Neuronal stem cell (in vitro differentiated cells): ENCODE measurements at places on chromosomes 2 and 18.
A peak's percentile ranks its signal among the peaks of the same experiment; 100 is the strongest.

GRCh38 chr2:142041996-142042395 is 88.8 kb downstream of the LRP1B start:
- H3K4me1 ChIP-seq: peaks cover 2% of the 10 kb centered on the region
- no peaks in the 10 kb centered on the region for H3K27me3 ChIP-seq
- no peak overlapping the region for H3K27ac ChIP-seq
- DNase-seq: no peak
- no peaks in the 10 kb centered on the region for H3K36me3 ChIP-seq

DNA sequence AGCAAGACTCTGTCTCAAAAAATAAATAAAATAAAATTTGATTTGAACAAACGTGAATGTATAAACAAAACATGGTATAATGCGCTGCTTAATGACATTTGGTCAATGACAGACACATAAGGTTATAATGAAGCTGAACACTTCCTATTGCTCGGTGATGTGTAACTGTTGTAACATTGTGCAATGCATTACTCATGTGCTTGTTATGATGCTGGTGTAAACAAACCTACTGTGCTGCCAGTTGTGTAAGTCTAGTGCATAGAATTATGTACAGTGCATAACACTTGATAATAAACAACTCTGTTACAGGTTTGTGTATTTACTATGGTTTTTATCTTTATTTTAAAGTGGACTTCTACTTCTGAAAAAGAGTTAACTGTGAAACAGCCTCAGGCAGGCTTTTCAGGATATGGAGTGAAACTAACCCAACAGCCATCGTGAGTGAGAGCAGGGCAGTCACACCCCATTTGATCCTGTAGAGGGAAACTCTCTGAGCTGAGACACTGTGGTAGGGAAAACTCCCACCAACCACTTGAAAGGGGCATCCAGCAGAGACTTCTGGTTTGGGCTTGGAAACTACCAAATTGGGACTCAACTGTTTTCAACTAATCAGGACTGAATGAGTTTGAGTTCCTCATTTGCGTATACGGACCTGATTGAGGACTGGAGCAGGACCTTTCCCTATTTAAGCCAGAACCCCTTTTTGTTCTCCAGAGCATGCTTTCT is 8.7 kb upstream of the RPRD1A start:
- H3K27ac ChIP-seq: no peak overlapping the region
- no peak overlapping the region for H3K4me3 ChIP-seq
- no peaks in the 10 kb centered on the region for H3K4me1 ChIP-seq
- H3K27me3 ChIP-seq: no peaks in the 10 kb centered on the region

GRCh38 chr2:121375621-121376159 is 90.7 kb upstream of the TFCP2L1 start:
- no peak overlapping the region for H3K4me3 ChIP-seq
- no peak for DNase-seq
- no peaks in the 10 kb centered on the region for H3K27me3 ChIP-seq
- H3K4me1 ChIP-seq: no peaks in the 10 kb centered on the region
- H3K36me3 ChIP-seq: peaks cover 10% of the 10 kb centered on the region

DNA sequence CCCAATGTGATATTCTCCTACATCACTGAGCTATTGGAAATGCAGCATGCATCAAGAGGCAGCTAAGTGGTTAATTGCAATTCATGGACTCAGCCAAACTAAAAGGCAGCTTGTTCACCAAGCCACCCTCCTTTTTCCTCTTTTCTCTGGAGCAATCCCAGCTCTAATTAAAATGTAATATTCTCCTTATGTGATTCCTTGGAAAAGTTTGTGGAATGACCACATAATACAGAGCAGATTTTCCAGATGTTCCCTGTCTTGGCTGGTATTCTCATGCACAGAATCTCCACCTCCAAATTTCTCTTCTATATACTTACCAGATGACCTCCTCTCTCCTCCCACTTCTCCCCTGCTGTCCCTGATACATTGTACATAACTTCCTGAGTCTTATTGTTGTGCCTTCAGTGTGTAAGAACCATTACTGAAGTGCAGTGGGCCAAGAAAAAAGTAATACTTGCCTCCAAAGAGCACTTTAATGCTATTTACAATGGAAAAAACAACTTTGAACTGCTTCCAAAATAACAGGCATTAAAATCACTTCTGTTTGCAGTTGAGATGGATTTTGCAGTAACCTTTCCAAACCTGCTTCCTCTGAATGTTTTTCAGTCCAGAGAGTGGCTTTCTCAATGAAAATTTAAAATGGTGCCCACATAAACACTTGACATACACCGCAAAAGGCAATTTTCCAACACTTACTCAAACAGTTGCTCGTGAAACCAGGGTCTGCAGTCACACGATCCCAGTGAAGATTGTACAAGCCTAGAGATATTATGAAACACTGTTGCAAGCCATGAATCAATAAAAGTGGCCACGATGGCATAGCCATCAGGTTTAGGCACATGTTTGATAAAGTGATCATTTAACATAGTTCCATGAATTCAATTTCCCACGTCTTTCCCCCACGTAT is 258.0 kb downstream of the MTX2 start:
- peaks cover 13% of the 10 kb centered on the region for H3K4me1 ChIP-seq
- no peak overlapping the region for H3K27ac ChIP-seq
- H3K4me3 ChIP-seq: no peak overlapping the region
- no peaks in the 10 kb centered on the region for H3K27me3 ChIP-seq
- no peaks in the 10 kb centered on the region for H3K36me3 ChIP-seq

DNA sequence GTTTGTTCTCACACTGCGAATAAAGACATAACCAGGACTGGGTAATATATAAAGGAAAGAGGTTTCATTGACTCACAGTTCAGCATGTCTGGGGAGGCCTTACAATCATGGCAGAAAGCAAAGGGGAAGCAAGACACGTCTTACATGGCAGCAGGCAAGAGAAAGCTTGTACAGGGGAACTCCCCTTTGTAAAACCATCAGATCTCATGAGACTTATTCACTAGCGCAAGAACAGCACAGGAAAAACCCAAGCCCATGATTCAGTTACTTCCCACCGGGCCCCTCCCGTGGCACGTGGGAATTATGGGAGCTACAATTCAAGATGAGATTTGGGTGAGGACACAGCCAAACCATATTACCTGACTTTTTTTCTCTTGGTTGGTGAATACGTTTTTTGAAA is 51.3 kb downstream of the TMEM247 start:
- no peak for DNase-seq
- H3K4me1 ChIP-seq: no peaks in the 10 kb centered on the region
- no peaks in the 10 kb centered on the region for H3K36me3 ChIP-seq
- H3K27me3 ChIP-seq: no peaks in the 10 kb centered on the region
- no peak overlapping the region for H3K4me3 ChIP-seq
- H3K27ac ChIP-seq: no peak overlapping the region

GRCh38 chr2:141260911-141261310 is 869.9 kb downstream of the LRP1B start:
- H3K27ac ChIP-seq: no peak overlapping the region
- no peaks in the 10 kb centered on the region for H3K4me1 ChIP-seq
- no peak for DNase-seq
- H3K36me3 ChIP-seq: no peaks in the 10 kb centered on the region
- no peak overlapping the region for H3K4me3 ChIP-seq

GRCh38 chr2:130190237-130190636 is 8.0 kb downstream of the TUBA3E start:
- DNase-seq: no peak
- no peaks in the 10 kb centered on the region for H3K4me1 ChIP-seq
- H3K27me3 ChIP-seq: no peaks in the 10 kb centered on the region
- no peak overlapping the region for H3K27ac ChIP-seq
- no peak overlapping the region for H3K4me3 ChIP-seq
- H3K36me3 ChIP-seq: peaks cover 2% of the 10 kb centered on the region

DNA sequence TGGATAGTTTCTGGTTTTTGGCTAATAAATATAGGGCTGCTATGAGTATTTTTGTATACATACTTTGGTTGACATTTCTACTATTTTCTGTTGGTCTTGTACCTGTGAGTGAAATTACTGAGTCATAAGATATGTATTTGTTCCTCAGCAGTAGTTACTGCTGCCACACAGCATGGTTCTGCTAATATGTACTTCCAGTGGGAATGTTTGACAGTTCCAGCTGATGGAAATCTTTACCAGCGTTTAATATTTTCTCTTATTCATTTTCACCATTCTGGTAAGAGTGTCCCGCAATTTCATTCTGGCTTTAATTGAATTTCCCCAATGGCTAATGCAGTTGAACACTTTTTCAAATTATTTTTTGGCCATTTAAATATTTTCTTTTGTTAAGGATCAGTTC is 57.9 kb upstream of the IL1R1 start:
- no peak for DNase-seq
- H3K36me3 ChIP-seq: no peaks in the 10 kb centered on the region
- no peaks in the 10 kb centered on the region for H3K27me3 ChIP-seq
- no peaks in the 10 kb centered on the region for H3K4me1 ChIP-seq

- H3K36me3 ChIP-seq: no peaks in the 10 kb centered on the region
- peak overlapping the region; percentile 80 for H3K4me3 ChIP-seq
- peaks cover 33% of the 10 kb centered on the region for H3K27me3 ChIP-seq
- no peak overlapping the region for H3K27ac ChIP-seq
- peak; percentile 17 for DNase-seq
Measured at GRCh38 chr2:227164763-227165291, 403 bp downstream of the COL4A3 start.

DNA sequence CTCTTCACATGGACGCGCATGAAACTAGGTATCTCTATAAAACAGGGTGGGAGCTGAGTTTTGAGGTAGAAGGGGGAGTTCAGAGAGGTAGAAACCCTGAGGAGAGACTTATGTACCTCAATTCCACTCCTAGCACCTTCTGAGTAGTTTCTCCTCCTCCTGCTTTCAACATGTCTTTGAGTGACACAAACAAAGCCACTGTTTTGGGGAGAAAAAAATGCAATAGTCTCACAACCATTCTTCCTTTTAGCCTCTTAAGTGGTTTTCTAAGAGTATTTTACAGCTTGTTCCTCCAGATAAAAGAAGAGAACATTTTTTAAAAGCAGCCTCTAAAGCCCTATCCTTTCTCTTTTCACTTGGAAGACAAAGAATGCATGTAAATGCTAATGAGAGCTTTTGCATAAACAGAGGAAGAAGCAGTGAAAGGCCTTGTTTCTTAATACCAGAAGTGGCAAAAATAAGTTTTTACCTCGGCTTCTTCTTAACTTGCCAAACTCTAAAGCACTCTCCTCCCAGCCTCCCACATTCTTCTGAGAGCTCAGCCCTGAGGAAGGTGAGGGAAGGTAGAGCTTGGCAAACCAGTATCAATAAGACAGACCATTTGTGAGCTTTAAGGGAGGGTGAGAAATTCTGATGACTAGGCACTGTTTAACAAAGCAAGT is 1304.4 kb upstream of the ACVR2A start:
- peaks cover 8% of the 10 kb centered on the region for H3K4me1 ChIP-seq
- H3K4me3 ChIP-seq: no peak overlapping the region
- no peaks in the 10 kb centered on the region for H3K36me3 ChIP-seq
- no peaks in the 10 kb centered on the region for H3K27me3 ChIP-seq

DNA sequence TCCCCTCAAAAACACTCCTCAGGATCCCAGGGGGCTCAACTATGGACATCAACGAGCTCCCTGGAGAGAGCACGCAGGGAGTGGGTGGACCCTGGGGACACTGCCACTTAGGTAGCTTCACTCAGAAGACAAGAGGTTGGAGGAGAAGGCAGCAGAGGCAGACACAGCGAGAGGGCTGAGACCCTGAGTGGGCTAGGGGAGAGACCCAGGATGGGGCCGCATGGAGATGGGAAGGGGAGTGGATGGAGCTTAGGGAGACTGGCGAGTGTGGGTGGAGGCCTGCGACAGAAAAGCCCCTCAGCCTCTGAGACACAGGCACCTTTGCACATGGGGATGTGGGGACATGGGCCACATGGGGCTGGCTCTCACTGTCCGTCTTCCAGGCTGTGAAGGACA is 70.9 kb downstream of the ASB1 start:
- peaks cover 14% of the 10 kb centered on the region for H3K4me1 ChIP-seq
- DNase-seq: no peak
- H3K27ac ChIP-seq: no peak overlapping the region
- H3K27me3 ChIP-seq: no peaks in the 10 kb centered on the region
- H3K4me3 ChIP-seq: no peak overlapping the region

DNA sequence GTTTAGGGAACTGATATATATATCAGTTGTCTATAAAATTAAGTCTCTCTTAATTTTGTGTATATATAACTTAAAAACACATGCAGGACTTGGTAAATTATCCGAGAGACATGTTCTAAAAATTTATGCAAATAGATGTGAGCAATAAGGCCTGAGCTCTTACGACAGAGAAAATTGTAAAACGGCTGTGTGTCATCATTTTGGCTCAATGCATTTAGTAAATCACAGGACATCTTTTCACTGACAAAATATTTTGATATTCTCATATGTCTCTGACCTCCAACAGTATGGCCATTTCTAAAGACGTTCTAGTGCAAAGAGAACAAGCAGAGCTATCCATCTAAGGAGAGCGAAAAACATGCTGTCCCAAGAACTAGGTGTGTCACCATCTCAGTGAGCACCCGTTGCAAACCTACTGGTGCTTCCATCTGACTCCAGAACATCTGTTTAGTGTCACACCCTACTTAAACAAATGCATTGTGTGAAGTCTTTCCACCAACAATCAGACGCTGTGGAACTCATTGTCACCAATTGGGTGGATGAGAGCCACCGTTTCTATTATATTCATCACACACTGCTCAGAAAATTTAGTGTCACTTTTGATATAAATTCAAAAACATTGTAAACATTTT is 108.0 kb downstream of the ARHGAP15 start:
- no peaks in the 10 kb centered on the region for H3K36me3 ChIP-seq
- no peak for DNase-seq

GRCh38 chr18:27869735-27870134 is 307.2 kb downstream of the CDH2 start:
- DNase-seq: no peak
- H3K36me3 ChIP-seq: no peaks in the 10 kb centered on the region
- no peak overlapping the region for H3K4me3 ChIP-seq
- H3K4me1 ChIP-seq: peaks cover 2% of the 10 kb centered on the region
- H3K27me3 ChIP-seq: no peaks in the 10 kb centered on the region

DNA sequence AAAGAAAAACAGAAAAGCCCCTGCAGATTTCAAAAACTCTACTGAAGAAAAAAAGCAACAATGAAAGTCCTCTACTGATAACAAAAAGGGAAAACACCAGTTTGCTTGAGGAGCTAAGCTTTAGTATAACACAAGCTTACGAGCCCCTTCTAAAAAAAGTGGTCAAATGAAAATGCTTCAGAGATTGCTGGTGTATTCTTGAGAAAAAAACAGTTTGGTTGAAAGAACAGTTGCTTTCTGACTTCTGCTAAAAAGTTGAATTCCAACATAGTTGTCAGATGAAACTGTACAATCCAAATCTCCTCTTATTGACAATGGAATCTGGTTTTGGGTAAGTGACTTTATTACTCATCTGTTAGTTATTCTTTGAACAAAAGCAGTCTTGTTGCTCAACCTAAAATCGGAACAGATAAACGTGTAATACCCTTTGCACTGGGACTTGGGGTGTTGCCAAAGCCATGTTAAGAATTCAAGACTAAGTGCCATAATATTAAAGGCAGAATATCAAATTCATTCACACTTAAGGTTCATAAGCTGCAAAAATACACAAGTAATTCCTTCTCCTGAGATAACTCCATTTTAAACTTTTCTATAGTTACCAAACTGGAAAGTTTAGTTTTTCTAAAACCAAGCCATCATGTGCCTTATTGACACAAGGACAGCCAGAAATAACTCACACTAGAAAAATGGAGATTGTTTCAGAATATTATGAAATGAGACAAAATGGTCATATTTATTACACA is 45.3 kb upstream of the SPAG16 start:
- H3K4me3 ChIP-seq: no peak overlapping the region
- H3K27ac ChIP-seq: no peak overlapping the region
- H3K4me1 ChIP-seq: peaks cover 12% of the 10 kb centered on the region
- no peak for DNase-seq
- no peaks in the 10 kb centered on the region for H3K27me3 ChIP-seq
- no peaks in the 10 kb centered on the region for H3K36me3 ChIP-seq

- no peaks in the 10 kb centered on the region for H3K27me3 ChIP-seq
- H3K4me3 ChIP-seq: no peak overlapping the region
- H3K4me1 ChIP-seq: no peaks in the 10 kb centered on the region
- H3K36me3 ChIP-seq: no peaks in the 10 kb centered on the region
- H3K27ac ChIP-seq: no peak overlapping the region
Measured at GRCh38 chr18:30743033-30743432, 299.5 kb downstream of the DSC3 start.
